ENCODE measurements at places on chromosomes 12 and 14. TPM values are rescaled to one million over a fixed set of nuclear protein-coding genes. Genes with fewer than 3 reads are reported as not detected.

Gene GARIN6
- not detected for total RNA-seq

DNA sequence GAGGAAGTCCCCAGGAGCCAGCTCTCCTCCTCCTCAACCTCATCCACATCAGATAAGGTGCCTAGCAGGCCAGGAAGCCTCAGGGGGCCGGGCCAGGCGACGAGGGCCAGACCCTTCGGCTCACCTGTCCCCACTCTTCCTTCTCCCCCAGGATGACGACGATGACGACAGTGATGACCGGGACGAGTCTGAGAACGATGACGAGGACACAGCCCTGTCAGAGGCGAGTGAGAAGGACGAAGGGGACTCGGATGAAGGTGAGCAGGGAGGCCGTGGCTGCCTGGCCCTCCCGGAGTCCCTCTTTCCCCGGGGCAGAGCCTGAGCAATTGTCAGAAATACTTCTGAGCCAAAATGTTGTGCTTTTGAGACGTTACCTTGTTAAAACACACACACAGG, 13.8 kb downstream of the SETD1B start:
- no peak for DNase-seq
- H3K4me1 ChIP-seq: no peaks in the 10 kb centered on the region
- H3K27ac ChIP-seq: no peak overlapping the region

DNA sequence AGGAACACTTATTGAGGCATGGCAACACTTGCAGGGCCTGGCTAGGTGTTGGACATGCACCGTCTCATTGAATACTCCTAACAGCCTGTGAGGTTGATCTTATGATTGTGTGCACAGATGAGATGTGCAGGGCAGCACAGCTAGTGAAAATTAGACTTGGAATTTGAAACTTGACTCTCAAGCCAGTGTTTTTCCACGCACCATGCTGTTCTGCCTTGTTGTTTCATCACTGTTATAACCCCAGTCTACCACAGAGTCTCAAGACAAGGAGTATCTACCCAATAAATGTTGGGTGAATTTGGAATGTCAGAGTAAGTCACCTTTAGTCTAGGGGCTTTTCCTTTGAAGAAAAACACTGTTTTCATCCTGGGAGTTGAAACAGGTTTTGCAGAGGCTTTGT, 55.8 kb upstream of the LRIG3 start:
- H3K36me3 ChIP-seq: no peaks in the 10 kb centered on the region
- no peak for DNase-seq
- H3K27ac ChIP-seq: no peak overlapping the region
- no peaks in the 10 kb centered on the region for H3K4me1 ChIP-seq
- no peaks in the 10 kb centered on the region for H3K27me3 ChIP-seq

GRCh38 chr12:66206141-66206540, 17.1 kb downstream of the IRAK3 start:
- no peak for DNase-seq
- no peaks in the 10 kb centered on the region for H3K36me3 ChIP-seq
- peaks cover 6% of the 10 kb centered on the region for H3K4me1 ChIP-seq
- H3K27me3 ChIP-seq: no peaks in the 10 kb centered on the region

DNA sequence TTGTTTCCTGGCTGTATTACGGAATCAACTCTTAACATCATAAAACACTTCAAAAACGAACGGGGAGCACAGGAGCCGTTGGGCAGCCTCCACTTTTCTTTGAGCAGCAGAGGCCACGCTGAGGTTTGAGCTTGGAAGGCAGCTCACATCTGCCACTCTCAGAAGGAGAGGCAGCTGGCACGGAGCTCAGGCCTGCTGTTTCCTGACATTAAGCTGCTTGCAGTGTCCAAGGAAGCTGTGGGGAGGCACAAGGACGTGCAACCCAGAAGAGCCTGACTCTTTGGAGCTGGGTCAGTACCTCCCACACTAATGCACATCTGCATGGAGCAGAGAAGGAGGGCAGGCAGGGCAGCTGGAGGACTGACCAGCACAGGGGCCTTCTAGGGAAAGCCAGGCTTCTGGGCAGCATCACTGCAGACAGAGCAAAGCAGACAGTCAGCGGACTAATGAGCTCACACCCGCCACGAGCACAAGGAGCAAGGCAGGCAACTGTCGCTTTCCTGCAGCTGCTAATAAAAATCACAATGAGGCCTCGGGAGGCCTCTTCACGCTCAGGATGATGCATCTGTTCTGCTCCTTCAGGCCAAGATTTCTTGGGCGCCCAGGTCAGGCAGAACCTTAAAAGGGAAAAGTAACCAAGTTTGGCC, 211.1 kb downstream of the GLT1D1 start:
- no peak overlapping the region for H3K4me3 ChIP-seq
- no peaks in the 10 kb centered on the region for H3K4me1 ChIP-seq
- DNase-seq: no peak
- no peak overlapping the region for H3K27ac ChIP-seq
